MG63 (cell line): ENCODE measurements at places on chromosomes 16 and 17.
A peak's percentile ranks its signal among the peaks of the same experiment; 100 is the strongest.

- no peak for DNase-seq
Observed at GRCh38 chr17:70049801-70050591, 25.0 kb upstream of the KCNJ16 start.

DNA sequence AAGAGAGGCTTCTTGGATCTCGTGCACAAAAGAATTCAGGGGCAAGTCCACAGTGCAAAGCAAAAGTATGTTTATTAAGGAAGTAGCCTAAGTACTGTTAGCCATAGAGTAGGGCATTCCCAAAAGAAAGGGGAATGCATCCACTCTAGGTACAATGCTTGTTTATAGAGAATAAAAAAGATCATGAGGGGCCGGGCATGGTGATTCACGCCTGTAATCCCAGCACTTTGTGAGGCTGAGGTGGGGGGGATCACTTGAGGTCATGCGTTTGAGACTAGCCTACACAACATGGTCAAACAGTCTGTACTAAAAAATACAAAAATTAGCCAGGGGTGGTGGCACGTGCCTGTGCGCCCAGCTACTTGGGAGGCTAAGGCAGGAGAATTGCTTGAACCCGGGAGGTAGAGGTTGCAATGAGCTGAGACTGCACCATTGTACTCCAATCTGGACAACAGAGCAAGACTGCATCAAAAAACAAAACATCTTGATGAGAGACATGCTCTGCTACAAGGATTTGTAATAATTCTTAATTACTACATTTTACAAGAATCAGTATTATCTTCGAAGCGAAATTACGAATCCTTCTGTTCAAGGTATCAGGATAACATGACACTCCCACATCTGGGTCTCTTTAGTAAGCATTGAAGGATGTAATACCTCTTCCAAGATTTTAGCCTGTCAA is 191.6 kb downstream of the CPPED1 start:
- no peak for DNase-seq

- no peak for DNase-seq
Observed at GRCh38 chr17:63685578-63685977, 14.3 kb downstream of the LIMD2 start.

DNA sequence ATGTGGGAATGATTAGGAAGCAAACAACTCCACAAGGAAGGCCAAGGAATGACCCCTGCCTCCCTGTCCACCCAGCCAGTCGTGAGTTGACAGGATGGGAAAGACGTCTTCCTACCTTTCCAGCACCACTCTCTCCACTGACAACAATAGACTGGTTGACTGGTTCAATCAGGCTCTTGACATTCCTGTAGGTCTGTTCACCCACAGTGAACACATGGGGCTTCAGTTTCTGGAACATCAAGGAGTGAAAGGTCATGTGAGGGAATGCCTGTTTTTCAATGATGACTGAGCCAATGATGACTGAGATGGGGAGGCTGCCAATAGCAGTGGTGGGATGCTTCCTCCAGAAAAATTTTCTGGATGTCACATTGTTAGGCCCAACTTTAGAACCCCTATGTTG is 9.6 kb downstream of the MYO19 start:
- DNase-seq: no peak

DNA sequence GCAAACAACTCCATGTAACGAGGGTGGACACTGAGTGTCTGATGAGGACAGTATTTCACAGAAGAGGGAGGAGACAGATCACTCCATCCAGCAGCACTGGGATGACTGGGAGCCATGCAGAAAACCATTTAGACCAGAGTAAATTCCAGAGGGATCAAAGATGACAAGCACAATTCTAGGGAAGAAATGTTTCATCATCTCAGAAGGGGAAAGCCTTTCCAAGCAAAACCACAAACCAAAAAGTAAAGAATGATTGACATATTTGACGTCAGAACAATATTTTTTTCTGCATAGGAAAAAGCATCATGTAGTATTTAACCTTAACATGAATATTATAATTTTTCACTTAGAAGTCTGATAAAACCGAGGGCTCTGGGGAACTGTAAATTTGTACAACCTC is 4.8 kb downstream of the DNASE1 start:
- no peak for DNase-seq

- DNase-seq: no peak
Observed at GRCh38 chr17:18331879-18332278, 16.8 kb downstream of the SMCR8 start.

DNA sequence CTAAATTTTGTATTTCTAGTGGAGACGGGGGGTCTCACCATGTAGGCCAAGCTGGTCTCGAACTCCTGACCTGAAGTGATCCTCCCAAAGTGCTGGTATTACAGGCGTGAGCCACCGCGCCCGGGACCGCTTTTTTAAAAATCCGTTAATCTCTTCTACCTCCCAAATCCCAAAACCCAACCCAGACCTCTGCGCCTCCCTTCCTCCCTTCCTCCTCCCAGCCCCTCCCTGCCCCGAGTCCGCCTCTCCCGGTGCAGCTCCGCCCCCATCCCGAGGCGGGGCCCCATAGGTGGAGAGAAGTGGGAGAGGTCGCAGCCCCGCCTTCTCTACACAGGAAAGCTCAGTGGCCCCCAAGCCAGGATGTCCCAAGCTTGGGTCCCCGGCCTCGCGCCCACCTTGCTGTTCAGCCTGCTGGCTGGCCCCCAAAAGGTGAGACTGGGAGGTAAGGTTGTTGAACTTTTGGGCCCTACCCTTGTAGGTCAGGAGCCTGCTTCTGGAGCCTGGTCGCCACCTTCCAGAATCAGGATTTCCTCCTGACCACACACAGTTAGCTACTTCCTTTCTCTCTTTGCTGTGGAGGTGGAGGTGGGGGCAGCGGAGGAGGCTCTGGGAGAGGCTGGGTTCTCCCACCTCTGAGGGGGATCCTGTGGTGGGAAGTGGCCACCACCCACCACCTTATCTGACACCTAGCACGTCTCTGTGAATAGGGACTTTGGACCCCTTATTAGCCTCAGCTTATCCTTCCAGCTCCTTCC is at the start of gene TMEM92:
TMEM92 (plus strand) TSS at position 325 of the 755 bp plus-strand sequence; CDS start at position 361, 36 bp downstream.
- peak; percentile 60 for DNase-seq

DNA sequence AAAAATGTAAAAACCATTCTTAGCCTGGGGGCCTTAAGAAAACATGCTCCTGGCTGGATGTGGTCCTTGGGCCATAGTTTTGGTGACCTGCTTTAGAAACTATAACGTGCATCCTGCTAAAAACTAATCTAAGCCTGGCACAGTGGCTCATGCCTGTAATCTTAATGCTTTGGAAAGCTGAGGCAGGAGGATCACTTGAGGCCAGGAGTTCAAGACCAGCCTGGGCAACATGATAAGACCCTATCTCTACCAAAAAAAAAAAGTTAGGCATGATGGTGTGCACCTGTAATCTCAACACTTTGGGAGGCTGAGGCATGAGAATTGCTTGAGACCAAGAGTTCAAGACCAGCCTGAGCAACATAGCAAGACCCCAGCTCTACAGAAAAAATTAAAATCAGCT is 183.8 kb upstream of the CHMP6 start:
- no peak for DNase-seq

- no peak for DNase-seq
Observed at GRCh38 chr17:36613155-36613554, 11.8 kb downstream of the MRM1 start.

GRCh38 chr16:4399001-4399730 is 17.2 kb downstream of the CORO7 start:
- DNase-seq: no peak

DNA sequence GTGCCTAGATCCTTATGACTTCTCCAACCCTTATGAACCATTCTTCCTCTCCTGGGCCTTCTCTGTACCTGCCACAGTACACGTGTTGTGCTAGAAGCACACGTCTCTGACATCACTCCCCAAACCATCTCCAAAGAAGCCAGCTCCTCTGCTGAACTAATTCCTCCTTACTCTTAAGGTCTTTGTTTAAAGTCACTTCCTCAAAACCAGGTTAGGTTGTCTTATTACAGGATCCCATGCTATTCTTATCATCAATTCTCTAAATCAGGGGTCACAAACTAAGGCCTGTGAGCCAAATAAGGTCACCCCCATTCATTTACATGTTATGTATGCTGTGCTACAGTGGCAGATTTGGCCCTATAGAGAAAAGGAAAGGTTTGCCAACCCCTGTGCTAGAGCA is 4.0 kb downstream of the SUPT6H start:
- no peak for DNase-seq

GRCh38 chr17:27569257-27569722 is 61.7 kb upstream of the LGALS9 start:
- DNase-seq: peak; percentile 46

DNA sequence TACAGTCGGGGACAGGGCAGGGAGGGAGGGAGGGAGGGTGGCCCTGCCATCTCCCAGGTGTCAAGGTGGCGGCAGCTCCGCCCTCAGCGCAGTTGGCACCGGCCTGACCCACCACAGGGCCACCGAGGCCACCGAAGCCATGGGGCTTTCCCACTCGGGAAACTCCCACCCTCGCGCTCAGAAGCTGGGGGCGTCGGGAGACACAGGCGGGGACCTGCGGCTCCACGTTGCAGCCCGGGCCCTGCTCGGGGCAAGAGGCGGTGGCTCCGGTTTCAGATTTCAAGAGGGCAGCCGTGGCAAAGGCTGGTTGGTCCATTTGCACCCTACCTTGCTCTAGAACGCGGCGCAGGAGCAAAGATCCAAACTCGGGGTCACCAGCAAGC is 544 bp downstream of the CYB561 start:
- DNase-seq: peak; percentile 54

DNA sequence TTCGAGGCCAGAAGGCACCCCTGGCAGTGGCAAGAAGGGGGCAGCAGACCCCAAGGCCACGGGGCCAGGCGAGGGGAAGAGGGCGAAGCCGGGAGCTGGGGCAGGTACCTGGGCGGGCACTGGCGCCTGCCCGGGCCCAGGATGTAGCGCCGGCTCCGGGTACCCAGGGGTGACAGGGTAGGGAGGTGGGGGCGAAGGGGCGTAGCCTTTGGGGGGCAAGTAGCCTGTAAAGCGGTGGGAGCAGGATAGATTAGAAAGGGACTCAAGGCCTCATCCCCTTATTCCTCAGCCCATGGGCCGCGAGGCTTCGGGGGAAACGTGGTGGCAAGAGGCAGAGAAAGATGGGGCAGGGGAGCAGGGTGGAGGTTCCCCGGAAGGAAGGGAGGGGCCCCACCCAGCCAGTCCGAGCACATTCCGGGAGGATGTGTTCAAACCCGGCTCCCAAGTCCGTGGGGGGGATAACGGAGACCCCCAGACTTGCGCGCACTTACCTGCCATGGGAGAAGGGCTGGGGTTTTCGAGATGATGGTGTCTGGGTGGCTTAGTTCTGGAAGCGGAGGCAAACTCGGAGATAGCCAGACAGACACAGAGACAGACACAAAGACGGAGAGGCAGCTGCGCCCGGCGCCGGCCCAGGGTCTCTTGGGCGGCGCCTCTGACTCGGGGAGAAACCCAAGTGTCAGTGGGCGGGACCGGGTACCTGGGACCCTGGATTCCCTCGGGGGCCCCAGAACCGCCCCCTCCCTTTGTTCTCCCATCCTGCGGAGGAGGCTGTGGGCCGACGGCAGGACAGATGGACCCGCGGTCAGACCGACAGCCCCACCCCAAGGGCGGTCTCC is 493 bp downstream of the PLSCR3 start:
- no peak for DNase-seq

DNA sequence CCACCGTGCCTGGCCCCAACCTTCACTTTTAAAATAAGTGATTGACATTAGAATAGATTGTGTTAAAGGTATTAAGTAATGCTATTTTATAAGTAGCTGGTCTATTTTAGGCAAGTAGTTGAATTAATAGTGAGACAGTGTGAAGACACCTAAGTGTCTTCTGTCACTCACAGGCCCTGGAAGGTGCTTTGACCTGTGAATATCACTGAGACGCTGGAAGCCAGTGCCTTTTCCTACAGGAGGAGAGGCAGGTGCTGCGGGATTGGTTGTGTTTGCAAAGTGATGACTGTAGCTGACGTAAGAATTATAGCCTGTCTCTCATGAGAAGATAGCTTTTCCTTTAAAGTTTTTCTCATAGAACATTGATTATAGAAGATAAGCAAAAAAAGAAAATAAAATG is 45.0 kb downstream of the RAB11FIP3 start:
- DNase-seq: no peak

DNA sequence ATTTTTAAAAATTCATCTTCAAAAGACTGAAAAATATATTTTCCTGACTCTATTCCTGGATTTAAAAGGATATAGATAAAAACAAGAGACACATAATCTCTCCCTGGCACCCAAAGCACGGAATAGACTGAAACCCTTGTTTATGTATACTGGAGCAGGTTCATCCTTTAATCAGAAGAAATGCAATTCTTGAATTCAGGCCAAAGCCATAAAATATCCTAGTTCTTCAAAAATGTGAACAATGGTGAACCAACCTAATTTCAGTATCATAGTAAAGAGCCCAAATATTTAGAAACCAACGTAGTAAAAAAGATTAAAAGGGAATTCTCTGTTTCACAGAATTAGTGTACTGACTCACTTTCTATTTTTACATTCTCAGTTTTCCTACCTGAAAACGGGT is 188.5 kb upstream of the C17orf78 start:
- DNase-seq: no peak

- no peak for DNase-seq
Observed at GRCh38 chr17:74361230-74362068, at the start of gene BTBD17. TSS of gene BTBD17 (minus strand) at chr17:74361868. CDS start at chr17:74361819, 49 bp downstream.

GRCh38 chr17:80981062-80981902 is 10.4 kb upstream of the CHMP6 start:
- no peak for DNase-seq

GRCh38 chr17:43392397-43392796 is 6.4 kb upstream of the ARL4D start:
- DNase-seq: no peak

DNA sequence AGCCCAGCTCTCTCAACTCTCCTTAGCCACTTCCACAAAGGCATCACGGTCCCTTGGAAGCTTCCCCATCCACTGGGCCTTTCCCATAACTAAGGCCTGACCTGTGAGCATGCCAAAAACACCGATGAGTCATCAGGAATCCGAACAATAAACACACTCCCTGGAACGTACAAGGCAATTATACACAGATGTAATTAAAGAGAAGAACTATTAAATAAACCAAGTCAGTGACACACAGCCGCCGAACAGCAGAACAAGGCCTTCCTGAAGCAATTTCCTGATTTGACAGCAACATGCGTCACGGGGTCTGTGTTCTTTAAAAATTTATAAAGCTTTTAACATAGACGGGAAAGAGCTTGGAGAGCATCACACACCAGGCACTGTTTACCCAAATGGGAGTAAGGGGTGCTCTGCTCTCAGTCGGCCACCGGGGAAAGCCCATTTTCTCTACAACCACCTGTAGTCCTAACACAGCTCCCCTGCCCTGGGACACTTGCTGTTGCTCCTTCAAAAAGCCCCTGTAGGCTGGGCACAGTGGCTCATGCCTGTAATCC is 29.4 kb downstream of the COG7 start:
- DNase-seq: peak; percentile 94
